ENCODE measurements at places on chromosomes 11 and 22. TPM values are rescaled to one million over a fixed set of nuclear protein-coding genes. Genes with fewer than 3 reads are reported as not detected.

DNA sequence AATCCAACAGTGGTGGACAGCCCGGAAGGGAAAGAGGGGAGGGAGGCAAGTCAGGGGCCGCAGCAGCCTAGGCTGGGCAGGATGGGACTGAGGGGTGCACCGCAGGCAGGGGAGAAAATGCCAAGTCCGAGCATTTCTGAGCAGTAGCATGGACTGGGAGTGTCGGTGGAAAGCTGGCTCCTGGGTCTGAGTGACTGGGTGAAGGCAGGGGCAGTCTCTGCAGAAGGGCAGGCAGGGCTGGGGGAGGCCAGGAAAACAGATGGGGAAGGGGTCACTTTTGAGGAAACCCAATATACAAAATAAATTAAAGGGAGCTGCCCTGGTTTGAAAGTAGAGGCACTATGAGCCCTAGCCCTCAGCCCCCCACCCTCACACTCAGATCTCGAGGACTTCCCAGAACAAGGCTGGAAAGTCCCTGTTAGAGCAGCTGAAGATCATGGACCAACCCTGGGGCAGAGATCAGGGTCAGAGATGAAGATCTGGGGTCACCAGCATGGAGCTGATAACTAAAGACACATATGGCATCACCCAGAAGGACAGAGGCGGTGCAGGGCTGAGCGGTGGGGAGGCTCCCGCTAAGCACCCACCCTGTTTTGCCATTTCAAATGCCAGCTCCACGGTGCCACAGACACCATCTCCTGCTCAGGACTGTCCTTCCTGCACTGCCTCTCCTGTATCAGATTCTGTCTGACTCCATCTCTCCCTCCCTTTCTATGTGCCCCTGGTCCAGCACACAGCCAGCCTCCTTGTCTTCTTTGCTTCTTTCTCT lies 32.4 kb upstream of the ETS1 start:
- no peak for DNase-seq

- no peak for DNase-seq
Observed at GRCh38 chr22:18121954-18122554, 11.4 kb downstream of the TUBA8 start.

Gene CALCA
- total RNA-seq: not detected

DNA sequence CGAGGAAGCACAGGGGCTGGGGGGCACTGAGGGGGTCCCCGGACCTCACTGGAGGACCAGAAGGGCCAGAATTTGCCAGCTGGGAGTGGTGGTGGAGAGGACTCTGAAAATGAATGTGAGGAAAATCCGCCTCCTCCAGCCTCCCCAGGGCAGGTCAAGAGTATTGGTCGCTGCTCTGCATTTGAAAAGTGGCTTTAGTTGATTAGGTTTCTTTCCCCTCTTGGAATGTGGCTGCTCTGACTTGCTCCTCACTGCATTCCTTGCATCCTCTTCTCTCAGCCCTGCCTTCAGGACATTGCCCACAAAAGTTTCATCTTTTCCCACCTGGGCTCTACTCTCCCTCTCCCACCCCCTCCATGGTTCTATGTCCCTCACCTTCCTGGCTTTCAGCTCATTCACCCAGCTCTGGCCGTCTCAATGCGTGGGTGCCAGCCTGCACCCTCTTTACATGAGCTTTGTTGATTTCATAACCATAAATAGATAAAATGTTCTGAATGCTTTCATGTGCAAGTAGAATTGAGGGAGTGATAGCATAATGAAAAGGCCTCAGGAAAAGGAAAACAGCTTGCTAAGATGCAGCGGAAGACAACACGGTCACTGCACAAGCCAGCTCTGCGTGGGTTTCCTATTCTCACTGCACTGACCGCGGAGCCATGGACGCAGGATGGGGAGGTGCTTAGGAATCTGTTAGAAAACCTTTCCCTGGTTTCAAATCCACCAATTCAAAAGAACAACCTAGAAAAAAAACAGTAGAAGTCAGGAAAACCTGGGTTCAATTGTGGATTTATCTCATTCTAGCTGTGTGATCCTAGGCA lies 6.5 kb upstream of the NPAS4 start:
- DNase-seq: no peak

- DNase-seq: no peak
Observed at GRCh38 chr11:79276736-79277325, 164.0 kb downstream of the TENM4 start.
